H9 (cell line): ENCODE measurements at places on chromosomes 4 and X.

DNA sequence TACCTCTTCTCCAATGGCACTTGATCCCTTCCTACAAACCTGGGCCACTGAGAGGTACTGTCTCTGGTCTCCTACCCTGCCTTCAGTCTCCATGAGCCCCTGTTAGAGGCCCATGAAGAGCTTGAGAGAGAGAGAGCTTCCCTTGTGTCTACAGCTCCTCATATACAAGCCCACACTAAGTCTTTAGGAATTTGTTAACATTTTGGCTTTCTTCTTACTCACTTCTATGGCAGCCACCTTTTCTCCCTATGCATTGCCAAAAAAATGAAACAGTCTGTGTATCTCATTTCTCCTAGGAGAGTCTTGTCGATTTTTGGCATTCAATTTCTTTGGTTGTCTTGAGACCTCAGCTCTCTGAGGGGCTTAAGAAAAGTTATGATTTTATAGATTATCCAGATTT, 90.9 kb upstream of the LNX1 start:
- no peak for DNase-seq

GRCh38 chr4:3639613-3640586, 107.7 kb upstream of the LRPAP1 start:
- DNase-seq: no peak

GRCh38 chr4:29390921-29391320, 1329.2 kb upstream of the PCDH7 start:
- DNase-seq: no peak

GRCh38 chr4:129358571-129358970, 262.6 kb downstream of the C4orf33 start:
- no peak for DNase-seq

DNA sequence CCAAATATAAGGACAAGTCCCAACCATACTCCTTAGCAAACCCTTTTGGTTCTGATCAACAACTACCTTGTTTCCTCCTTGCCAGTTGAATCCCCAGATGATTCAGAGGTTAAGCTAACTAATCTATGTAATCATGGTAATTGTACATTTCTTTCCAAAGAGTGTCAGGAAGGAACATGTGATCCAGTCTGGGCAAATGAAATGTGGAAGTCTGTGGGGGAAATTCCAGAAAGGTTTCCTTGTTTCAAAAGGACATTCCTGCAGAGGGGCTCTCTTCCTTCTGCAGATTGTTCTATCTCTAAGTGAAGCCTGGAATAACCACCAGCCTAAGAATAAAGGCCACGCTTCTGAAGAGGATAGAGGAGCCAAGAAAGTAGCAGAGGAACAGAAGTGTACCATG, 7.0 kb downstream of the PRSS12 start:
- no peak for DNase-seq

- DNase-seq: no peak
Observed at GRCh38 chrX:113551919-113552318, 711.3 kb upstream of the AMOT start.

GRCh38 chr4:89134775-89135319, 23.5 kb downstream of the TIGD2 start:
- DNase-seq: no peak

GRCh38 chr4:134470544-134470943, 269.0 kb upstream of the PABPC4L start:
- peak; percentile 46 for DNase-seq

DNA sequence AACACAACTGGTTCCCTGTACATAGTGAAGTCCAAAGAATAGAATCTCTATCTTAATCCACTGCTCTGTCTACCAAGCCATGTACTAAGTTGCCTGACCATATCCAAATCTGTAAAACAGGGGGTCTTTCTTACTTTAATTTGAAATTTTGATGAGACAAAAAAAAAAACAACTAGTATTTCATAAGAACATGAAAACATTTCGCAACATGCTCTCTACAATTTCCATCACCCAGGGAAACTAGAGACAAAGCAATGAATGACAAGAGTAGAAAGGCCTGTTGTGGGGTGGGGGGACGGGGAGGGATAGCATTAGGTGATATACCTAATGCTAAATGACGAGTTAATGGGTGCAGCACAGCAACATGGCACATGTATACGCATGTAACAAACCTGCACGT, 279.9 kb downstream of the PPP3CA start:
- DNase-seq: no peak

GRCh38 chrX:6095469-6095868, 133.2 kb downstream of the NLGN4X start:
- DNase-seq: peak; percentile 41

DNA sequence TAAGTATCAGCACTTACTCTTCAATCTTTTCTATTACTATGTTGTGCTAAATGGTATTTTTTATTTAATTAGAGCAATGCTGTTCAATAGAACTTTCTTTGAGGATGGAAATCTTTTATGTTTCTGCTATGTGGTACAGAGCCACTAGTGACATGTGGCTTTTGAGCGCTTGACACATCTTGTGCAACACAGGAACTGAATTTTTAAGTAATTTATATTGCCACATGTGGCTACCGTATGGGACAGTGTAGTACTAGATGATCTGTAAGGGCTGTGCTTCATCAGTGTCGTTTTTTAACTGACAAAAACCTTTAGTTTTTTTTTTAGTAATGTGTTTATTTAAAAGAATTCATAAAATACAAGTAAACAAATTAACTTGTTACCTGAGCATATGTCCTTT, 22.4 kb downstream of the HPRT1 start:
- DNase-seq: no peak

DNA sequence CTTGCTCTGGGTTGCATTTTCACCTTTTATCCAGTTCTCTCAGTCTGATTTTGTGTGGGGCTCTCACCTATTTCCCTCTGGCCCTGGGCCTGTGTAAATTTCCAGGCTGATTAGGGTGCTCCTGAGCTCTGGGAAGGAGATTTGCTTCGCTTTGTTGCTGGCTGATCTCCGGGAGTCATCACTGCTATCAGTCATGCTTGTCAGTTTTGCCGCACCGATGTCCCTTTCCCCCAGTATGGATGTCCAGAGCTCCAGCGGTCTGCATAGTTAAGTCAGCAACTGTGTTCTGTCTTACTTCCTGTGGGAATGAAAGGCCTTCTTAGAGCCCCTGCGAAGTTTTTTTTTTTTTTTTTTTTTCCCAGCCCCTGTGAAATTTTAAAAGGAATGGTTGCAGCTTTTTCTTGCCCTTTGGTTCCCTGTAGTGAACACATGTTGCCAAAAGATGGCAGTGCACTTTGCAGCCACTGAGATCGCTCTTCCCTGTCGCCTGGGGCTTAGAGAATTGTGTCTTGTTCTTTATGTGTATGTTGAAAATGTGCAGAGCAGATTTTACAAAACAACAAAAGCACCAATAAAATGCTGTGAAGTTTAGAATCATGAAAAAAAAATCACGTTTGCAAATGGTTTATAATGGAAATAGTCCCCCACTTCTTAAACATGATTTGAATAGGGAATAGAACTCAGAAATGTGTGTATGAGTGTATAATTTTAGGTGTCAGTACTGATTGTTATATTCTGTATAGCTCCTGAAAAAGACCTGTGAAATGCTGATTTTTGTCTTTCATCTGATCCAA, 109.1 kb upstream of the SLC4A4 start:
- DNase-seq: peak; percentile 36

- no peak for DNase-seq
Observed at GRCh38 chrX:72304877-72305276, 837 bp downstream of the CITED1 start.

DNA sequence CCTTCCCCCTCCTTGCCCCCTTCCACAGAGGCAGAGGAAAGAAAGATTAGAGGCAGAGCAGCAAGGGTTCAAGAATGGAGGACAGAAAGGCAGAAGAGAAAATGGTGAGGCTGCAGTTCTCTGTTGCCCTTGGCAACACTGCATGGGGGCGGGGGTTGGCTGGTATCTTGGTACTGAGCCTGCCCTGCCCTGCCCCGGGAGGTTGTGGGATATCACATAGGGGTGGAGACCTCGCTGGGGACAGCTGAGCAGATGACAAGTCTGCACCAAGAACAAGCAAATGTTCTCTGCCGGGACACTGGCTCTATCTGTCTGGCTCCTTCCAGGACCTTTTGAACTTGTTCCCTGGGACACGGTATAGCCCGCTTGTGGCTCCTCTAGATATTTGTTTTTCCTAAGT, 39.8 kb downstream of the NHS start:
- DNase-seq: peak; percentile 42

GRCh38 chr4:90186229-90186628, 59.0 kb downstream of the CCSER1 start:
- DNase-seq: no peak

DNA sequence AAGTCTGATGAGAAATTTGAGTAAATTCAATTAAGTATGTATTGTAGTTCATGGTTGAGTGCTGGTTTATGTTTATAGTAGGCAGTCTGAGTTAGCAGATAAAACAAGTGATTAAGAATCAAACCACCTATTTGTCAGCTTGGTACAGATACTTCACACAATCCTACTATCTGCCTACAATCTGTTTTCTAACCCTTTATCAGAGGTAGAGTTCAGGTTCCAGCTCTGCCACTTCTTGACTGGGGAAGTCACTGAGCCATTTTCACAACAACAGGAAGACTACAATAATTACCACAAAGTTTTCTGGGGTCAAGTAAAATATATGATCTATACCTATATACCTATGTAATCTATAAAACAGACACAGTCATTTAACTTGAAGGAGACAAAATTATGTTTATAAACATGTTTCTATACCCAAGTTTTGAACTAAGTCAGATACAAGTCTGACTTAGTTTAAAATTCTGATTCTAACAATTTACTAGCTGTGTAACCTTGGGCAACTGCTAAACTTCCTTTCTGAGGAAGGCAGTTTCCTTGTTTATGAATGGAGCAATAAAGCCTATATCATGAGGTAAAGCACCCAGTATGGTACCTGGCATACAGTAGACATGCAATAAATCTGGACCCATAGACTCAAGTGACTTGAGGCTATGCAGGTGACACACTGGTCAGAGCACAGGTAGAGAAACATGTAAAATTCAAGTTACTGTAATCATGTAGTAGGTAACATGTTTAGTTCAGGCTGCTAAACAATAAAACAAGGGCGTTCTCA, 37.2 kb upstream of the BDH2 start:
- DNase-seq: no peak

GRCh38 chr4:4271912-4272311, 18.0 kb downstream of the LYAR start:
- no peak for DNase-seq

DNA sequence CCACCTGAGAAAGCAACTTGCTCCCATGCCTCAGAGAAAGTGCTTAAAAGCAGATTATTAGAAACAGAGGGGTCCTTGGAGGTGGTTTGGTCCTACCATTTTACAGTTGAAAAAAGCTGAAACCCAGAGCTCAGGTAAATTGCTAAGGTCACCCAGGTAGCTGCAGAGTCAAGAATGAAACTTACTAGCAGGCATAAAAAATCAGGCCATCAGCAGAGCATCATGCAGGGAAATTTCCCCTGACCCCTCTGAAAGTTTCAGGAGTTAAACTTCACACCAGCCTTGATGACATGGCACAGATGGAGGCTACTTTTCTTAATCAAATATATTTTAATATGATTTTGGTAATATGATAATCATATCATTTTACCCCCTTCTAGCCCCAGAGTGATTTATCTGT, 70.3 kb downstream of the IRF2 start:
- DNase-seq: no peak

- no peak for DNase-seq
Observed at GRCh38 chr4:20432088-20432487, 180.4 kb downstream of the SLIT2 start.

- peak; percentile 47 for DNase-seq
Observed at GRCh38 chrX:154486396-154487207, at the start of gene UBL4A. TSS of gene UBL4A (minus strand) at chrX:154486615. CDS start at chrX:154486584, 31 bp downstream.

DNA sequence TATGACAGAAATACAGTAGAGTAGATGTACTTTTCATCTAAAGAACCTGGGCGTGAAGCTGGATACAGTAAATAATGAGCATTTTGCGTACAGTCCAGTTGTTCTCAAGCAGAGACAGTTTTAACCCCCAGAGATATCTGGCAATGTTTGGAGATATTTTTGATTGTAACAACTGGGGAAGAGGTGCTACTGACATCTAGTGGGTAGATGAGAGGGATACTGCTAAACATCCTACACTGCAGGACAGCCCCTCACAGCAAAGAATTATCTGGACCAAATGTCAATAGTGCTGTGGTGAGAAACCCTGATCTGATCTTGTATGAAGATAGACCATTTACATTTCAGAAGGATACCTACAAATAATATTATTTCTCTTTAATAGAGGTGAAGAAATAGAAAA, 200.2 kb upstream of the FAM47A start:
- DNase-seq: no peak

GRCh38 chr4:89800012-89800516, 36.9 kb downstream of the SNCA start:
- no peak for DNase-seq

DNA sequence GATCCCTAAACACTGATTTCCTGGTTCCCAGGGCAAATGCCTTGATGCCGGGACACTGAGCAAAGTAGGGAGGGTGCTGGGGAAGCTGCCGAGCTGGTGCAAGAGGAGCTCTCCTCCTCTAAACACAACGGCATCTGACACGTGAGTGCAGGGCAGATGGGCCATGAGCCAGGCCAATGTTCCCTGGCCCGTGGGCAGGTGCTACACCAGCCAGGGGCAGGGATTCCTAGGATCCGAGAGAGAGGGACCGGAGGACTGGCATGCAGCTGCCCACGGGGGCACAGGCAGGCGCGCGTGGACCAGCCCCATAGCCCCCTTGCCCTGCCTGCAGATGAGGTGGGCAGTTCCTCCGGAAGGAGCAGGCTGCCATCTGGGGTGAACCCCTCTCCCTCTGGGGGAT, 66.8 kb upstream of the AFAP1 start:
- DNase-seq: no peak

GRCh38 chr4:61517144-61517543, 317.0 kb downstream of the ADGRL3 start:
- peak; percentile 90 for DNase-seq

- no peak for DNase-seq
Observed at GRCh38 chr4:63757929-63758328, 651.3 kb downstream of the TECRL start.

DNA sequence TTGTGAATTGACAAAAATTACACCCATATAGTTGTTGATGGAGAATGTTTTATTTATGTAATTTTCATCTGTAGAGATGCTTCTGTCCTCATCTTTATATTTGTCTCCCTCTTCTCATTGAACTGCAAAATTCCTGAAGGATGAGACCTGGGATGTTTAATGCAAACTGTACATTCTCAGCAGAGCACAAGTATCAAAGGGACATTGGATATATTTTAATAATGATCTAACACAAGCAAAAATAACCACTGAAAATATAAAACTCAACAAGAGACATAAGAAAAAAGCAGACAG, 28.6 kb downstream of the UGDH start:
- DNase-seq: no peak

- peak; percentile 68 for DNase-seq
Observed at GRCh38 chr4:113584407-113585150, 177.0 kb downstream of the CAMK2D start.

GRCh38 chr4:152392079-152392478, 143.8 kb downstream of the FBXW7 start:
- DNase-seq: no peak
